IPS-NIHi11 (cell line): ENCODE measurements at places on chromosomes 11 and 22.

GRCh38 chr11:9527481-9528135, 45.9 kb upstream of the WEE1 start:
- no peak for DNase-seq

DNA sequence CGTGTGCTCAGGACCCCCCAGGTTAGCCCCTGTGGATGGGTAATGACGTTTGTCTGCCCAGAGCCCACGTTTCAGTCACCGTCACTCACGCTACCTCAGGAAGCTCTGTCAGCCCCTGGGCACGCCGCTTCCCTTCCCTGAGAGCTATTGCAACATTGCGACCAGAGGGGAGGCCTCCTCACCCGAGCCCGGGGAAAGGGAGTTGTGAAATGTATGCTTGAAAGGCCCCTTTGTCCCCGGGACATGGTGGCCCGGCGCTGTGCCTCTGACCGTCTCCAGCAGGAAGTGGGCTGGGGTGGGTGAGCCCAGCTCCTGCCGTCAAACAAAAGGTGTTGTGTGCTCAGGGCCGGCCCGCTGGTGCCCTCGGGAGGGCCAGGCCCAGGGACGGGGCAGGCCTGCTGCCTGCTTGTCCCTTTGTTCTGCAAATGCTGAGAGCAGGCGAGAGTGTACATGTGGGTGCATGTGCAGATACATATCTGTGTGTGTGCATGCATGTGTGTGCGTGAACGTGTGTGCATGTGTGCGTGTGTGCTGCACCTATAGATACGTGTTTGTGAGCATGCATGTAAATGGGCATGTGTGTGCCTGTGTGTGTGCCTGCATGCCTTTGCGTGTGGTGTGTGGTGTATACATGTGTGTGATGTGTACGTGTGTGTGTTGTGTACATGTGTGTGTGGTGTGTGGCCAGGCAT, 1125.0 kb downstream of the BRD1 start:
- DNase-seq, result no peak

- no peak for DNase-seq
Measured at GRCh38 chr11:11524436-11525061, 97.3 kb downstream of the GALNT18 start.

DNA sequence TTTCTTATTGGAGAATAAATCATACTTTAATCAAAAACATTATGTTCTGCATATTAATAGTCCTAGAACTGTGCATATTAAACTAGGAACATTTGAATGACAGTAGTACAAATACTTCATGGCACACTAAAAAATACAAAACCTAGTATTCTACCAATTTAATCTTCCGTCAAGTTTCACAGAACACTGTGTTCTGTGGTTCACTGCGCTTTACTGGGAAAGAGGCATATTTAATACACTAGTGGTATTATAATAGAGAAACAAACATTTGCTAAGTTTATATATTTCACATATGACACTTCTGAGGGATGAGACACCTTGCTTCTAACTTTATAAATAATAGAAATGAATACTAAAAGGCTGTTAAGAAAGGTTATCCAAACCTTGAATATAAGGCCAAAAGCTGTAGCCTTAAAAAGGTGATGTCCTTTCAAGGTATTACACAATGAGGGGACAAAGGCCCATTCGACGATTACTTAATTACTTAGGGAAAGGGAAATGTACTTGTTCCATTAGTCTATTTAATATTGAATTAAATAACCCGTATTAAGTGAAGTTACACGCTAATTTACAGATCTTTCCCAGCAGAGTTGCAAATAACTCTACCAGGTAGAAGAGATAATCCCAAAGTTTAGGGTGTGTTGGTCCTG, 48.0 kb downstream of the NARS2 start:
- DNase-seq, result no peak

DNA sequence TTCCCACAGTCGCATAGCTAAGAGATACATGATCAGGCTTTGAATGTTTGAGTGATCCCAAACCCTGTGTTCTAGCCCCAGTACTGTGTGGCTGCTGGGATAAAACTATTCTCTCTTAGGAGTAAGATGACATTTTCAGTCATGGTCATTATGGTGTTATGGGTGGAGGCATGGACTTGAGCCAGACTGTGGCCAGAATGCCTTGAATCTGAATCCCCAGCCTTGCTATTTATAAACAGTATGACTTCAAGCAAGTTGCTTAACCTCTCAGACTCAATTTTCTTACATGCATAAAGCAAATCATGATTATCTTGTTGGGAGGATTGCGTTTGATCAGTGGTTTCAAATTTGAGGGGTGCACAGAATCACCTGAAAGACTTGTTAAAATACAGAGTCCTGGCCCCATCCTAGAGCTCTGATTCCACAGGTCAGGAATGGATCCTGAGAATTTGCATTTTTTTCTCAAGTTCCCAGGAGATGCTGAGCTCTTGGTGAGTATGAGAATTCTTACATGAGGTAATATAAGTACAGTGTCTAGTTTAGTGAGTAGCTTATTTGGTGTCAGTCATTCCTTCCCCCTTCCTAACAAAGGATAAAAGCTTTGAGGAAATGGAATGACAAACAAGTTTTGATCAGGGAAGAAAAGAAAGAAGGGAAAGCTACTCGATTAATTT, 571.7 kb downstream of the METTL15 start:
- no peak for DNase-seq

DNA sequence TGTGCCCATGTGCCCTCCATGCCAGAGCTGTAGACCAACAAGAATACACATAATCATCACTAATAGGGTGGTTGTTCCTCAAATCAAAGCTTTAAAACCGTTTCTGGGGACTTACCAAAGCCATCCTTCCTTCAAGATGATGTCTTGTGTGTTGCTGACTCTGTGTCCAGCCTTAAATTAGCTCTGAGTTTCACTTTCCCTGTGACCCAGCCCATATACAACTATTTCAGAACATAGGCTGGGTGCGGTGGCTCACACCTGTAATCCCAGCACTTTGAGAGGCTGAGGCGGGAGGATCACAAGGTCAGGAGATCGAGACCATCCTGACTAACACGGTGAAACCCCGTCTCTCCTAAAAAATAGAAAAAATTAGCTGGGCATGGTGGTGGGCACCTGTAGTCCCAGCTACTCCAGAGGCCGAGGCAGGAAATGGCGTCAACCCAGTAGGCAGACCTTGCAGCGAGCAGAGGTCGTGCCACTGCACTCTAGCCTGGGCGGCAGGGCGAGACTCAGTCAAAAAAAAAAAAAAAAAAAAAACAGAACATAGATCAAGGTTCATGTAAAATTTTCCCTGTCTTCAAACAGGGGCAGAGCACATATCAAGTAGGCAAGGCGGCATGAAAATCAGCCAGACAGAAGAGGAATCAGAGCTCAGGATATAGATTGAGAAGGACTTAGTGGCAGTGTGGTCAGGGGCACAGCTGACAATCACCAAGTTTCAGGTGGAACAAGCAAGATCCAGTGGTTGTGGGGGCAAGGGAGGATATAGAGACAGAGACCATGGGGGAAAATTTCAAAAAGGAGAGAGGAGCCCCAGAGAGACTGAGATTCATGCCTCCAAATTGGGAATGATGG, at the start of gene PLAAT2:
Gene PLAAT2 (minus strand): TSS at position 179 of the 855 bp plus-strand sequence. CDS start 55 bp downstream, at position 124.
- no peak for DNase-seq
